Keratinocyte (primary cell): ENCODE measurements at places on chromosomes 1 and 21. TPM values are rescaled to one million over a fixed set of nuclear protein-coding genes. Genes with fewer than 3 reads are reported as not detected.

DNA sequence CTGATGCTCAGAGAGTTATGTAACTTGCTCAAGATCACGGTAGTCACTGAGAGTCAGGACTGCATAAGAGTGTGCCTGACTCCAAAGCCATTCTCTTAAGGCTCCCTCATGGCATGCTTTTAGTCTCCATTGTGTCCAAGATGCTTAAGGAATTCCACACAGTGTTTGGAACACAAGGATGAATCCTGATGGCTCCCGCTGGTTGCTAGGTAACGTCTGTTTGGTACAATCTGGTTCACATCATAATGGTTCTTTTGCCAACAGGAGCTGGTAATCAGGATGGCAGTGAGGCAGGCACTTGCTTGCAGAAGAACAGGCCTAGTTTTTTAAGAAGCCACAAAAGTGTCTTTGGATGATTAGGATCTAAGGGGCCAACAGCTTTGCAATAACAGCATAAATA lies 436.5 kb upstream of the DAB1 start:
- peaks cover 28% of the 10 kb centered on the region for H3K4me1 ChIP-seq
- H3K27me3 ChIP-seq, result no peaks in the 10 kb centered on the region
- no peak for DNase-seq
- no peak overlapping the region for H3K4me3 ChIP-seq

DNA sequence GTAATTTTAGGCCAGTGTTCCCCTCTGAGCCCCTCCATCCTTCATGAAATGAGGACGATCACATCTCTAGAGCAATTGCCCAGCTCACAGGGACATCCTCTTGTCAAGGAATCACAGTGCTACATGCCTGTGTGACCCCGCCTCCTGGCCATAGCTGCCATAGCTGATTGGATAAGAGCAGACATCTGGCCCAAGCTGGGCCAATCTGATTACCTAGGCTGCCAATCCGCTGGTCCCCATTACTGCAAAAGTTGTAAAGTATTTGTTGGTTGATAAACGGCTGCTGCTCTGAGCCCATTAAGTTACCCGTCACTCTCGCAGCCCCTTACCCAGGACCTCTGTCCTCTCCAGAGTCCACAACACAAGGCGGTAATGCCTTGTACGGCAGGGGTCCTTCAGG lies 8.3 kb downstream of the NT5C1A start:
- no peak for DNase-seq
- no peaks in the 10 kb centered on the region for H3K4me1 ChIP-seq
- no peak overlapping the region for H3K4me3 ChIP-seq

DNA sequence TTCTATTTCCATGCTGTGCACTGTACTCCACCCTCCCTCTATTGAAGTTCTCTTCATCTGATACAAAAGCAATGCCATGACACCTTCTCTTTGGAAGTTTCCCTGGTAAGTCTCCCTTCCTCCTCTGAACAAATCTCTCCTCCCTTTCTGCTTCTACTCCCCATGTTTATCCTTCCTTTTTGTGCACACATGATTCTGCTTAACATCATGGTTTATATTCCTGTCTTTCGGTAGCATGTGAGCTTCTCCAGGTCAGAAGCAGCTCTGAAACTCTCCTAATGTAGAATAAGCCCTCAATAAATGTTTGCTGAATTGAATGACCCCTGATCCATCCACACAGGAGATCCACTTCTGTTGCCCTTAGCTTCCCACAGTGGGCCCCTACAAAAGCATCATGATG lies 328.6 kb downstream of the PLPP3 start:
- no peak overlapping the region for H3K27ac ChIP-seq
- no peaks in the 10 kb centered on the region for H3K36me3 ChIP-seq
- no peaks in the 10 kb centered on the region for H3K27me3 ChIP-seq
- no peak for DNase-seq
- no peaks in the 10 kb centered on the region for H3K4me1 ChIP-seq

- no peaks in the 10 kb centered on the region for H3K36me3 ChIP-seq
- H3K27me3 ChIP-seq, result no peaks in the 10 kb centered on the region
- no peak for DNase-seq
- no peak overlapping the region for H3K27ac ChIP-seq
- no peak overlapping the region for H3K4me3 ChIP-seq
- peaks cover 13% of the 10 kb centered on the region for H3K4me1 ChIP-seq
These were observed 291.3 kb downstream of the TM2D1 start for GRCh38 chr1:61433646-61434045.

GRCh38 chr1:183732236-183732880 lies 72.6 kb upstream of the RGL1 start:
- H3K27ac ChIP-seq, result no peak overlapping the region
- no peaks in the 10 kb centered on the region for H3K27me3 ChIP-seq
- no peaks in the 10 kb centered on the region for H3K36me3 ChIP-seq
- H3K4me3 ChIP-seq, result no peak overlapping the region
- no peak for DNase-seq
- no peaks in the 10 kb centered on the region for H3K4me1 ChIP-seq

- peaks cover 42% of the 10 kb centered on the region for H3K27me3 ChIP-seq
- H3K4me1 ChIP-seq, result no peaks in the 10 kb centered on the region
- H3K27ac ChIP-seq, result no peak overlapping the region
- no peak overlapping the region for H3K4me3 ChIP-seq
These were observed 122.7 kb downstream of the KCNN3 start for GRCh38 chr1:154747380-154747739.

DNA sequence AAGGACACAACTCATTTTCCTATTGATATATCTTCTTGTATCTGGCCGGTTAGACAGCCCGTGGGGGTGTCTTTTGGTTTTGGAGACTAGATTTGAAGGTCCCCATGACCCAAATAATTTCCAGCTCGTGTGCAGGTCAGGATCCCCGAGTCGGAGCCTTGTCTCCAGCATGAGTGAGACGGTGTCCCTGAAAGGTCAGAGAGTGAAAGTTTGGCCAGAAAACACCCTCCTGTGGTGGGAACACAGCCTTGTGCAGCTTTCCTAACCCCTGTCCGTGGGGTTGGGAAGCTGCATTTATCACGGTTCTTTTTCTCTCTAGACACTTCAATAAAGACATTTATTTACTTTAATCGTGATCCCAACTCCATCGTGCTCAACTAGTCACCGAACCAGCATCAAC lies 17.6 kb downstream of the COQ8A start:
- H3K4me1 ChIP-seq, result no peaks in the 10 kb centered on the region
- no peaks in the 10 kb centered on the region for H3K36me3 ChIP-seq
- H3K27ac ChIP-seq, result no peak overlapping the region
- H3K27me3 ChIP-seq, result no peaks in the 10 kb centered on the region
- H3K4me3 ChIP-seq, result no peak overlapping the region

DNA sequence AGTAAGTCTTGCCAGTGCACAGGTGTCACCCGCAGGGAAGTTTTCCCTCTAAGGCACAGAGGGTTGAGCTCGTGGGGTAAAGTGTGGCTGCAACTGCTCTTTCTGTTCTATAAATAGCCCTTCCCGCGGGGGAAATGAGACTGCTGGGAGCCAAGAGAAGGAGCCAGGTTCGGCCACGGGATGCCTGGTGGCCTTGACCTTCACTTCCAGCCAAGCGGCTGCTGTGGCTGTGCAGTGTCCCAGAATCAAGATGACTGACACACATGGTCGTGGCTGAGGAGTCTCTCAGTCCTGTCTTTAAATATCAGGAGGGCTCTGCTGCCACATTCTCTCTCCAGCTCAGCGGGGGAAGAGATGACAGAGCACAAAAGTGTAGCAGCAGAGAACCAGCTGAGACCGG lies 154.1 kb upstream of the VAMP3 start:
- no peak overlapping the region for H3K4me3 ChIP-seq
- peaks cover 9% of the 10 kb centered on the region for H3K27me3 ChIP-seq
- no peaks in the 10 kb centered on the region for H3K4me1 ChIP-seq
- H3K36me3 ChIP-seq, result no peaks in the 10 kb centered on the region

PCSK9 gene
- polyA plus RNA-seq, result 56.0 to 86.2 TPM (median 61.7 TPM) in 3 replicates

- H3K27me3 ChIP-seq, result no peaks in the 10 kb centered on the region
- H3K27ac ChIP-seq, result no peak overlapping the region
- peaks cover 45% of the 10 kb centered on the region for H3K4me1 ChIP-seq
- H3K4me3 ChIP-seq, result no peak overlapping the region
These were observed 27.6 kb downstream of the LDLRAP1 start for GRCh38 chr1:25570798-25571521.

DNA sequence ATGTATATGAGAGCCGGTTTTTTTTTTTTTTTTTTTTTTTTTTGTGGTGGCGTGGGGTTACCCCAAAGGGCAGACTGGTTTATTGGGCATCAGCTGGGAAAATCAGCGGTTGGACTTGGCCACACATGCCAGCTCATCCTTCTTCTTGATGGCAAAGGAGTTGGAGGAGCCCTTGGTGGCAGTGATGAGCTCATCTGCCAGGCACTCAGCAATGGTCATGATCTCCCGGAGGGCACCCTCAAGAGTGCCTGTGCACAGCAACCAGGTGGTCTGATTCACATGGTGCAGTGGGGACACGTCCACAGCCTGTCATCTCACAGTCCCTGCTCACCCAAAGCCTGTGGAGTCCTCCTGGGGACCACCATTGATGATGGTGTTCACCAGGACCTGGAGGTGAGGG lies 62.0 kb downstream of the MRPS6 start:
- peaks cover 5% of the 10 kb centered on the region for H3K36me3 ChIP-seq
- no peak overlapping the region for H3K27ac ChIP-seq
- no peak for DNase-seq
- no peaks in the 10 kb centered on the region for H3K4me1 ChIP-seq
- H3K4me3 ChIP-seq, result no peak overlapping the region

- H3K4me1 ChIP-seq, result no peaks in the 10 kb centered on the region
- H3K36me3 ChIP-seq, result no peaks in the 10 kb centered on the region
- no peak for DNase-seq
- H3K27ac ChIP-seq, result no peak overlapping the region
These were observed 23.1 kb upstream of the TNFRSF1B start for GRCh38 chr1:12143631-12144155.

GRCh38 chr1:167880580-167881021 lies 33.3 kb downstream of the ADCY10 start:
- H3K27me3 ChIP-seq, result no peaks in the 10 kb centered on the region
- H3K4me1 ChIP-seq, result peaks cover 2% of the 10 kb centered on the region
- DNase-seq, result no peak
- no peaks in the 10 kb centered on the region for H3K36me3 ChIP-seq
- no peak overlapping the region for H3K4me3 ChIP-seq

DNA sequence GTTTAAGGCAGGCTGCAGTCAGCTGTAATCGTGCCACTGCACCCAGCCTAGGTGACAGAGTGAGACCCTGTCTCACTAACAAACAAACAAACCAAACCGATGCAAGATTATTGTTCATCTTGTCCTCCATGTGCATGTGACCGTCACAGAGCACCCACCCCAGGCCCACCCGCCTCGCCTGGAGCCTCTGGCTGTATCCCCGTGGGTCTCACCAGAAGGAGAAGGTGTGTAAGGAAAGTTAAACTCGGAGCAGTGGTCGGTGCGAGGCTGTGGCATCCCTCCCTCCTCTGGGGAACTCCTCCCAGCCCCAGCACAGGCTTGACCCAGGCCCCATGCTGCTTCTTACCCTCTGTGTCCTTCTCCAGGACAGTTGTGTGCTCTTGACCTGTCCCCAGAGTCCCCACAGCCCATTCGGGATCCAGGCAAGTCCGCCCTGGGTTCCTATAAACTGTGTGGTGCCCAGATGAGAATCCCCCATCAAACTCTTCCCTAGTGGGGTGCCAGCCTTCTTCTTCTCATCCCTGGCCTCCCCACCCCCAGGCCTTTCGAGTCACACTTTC lies 318.4 kb downstream of the AJAP1 start:
- no peak overlapping the region for H3K27ac ChIP-seq
- H3K27me3 ChIP-seq, result no peaks in the 10 kb centered on the region
- H3K4me1 ChIP-seq, result no peaks in the 10 kb centered on the region

DNA sequence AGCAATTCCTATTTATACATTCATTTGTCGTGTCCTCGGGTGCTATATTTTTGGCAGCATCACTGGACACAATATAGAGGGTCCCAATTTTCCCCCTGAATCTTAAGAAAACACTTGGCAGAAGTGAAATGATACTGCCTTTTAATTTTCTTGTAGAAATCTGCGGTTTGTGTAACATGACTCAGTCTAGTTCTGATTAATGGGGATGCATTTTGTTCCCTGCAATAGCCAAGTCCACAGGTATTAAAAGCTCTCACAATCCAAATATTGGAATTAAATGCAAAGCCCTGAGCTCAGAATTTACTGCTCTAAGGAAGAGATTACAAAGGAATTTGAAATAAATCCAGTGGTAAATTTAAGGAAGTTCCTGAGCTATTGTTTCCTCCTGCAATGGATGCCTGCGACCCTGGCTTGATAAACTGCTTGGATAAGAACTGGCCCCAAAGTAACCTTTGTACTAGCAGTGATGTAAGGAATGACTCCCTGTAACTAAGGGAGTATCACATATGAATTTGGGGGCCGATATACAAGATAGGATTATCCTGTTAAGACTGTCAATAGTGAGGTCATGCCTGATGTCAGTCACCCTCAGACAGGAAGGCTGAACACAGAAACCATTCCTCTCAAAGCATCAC lies 349.7 kb upstream of the C1orf87 start:
- H3K27ac ChIP-seq, result no peak overlapping the region
- H3K36me3 ChIP-seq, result no peaks in the 10 kb centered on the region
- no peak for DNase-seq
- H3K4me1 ChIP-seq, result no peaks in the 10 kb centered on the region
- no peaks in the 10 kb centered on the region for H3K27me3 ChIP-seq
- no peak overlapping the region for H3K4me3 ChIP-seq
